Ascending aorta (tissue), 2 donors: ENCODE measurements at places on chromosomes 3 and 15. TPM values are rescaled to one million over a fixed set of nuclear protein-coding genes. Genes with fewer than 3 reads are reported as not detected.

Gene P2RY12
- total RNA-seq, result not detected

Gene GP5
- 0.11 TPM for total RNA-seq

Gene DISP2
- total RNA-seq, result 0.32 TPM

Gene TMEM207
- not detected for total RNA-seq

Gene PLSCR5
- total RNA-seq, result not detected

Gene ZPLD1
- total RNA-seq, result not detected

Gene DIPK2A
- total RNA-seq, result 318 TPM

Gene CADM2
- total RNA-seq, result 23.0 TPM

Gene LMAN1L
- total RNA-seq, result not detected

Gene ZNF860
- total RNA-seq, result 0.43 TPM

Gene GOLGA6B
- not detected for total RNA-seq

Gene NR2E3
- not detected for total RNA-seq

Gene CHST14
- total RNA-seq, result 22.0 TPM

Gene TMCO5A
- not detected for total RNA-seq

Gene PCSK6
- total RNA-seq, result 3.9 TPM

Gene EPHB1
- 0.53 TPM for total RNA-seq

Gene TM4SF18
- 6.2 TPM for total RNA-seq

Gene GOLGA6L25
- total RNA-seq, result not detected

Gene CCR2
- total RNA-seq, result 0.11 TPM

Gene NAALADL2
- total RNA-seq, result 5.9 TPM

Gene IGF1R
- total RNA-seq, result 151 TPM

Gene STRIT1
- not detected for total RNA-seq

Gene TEX55
- not detected for total RNA-seq

Gene KIF23
- total RNA-seq, result 1.8 TPM

Gene SERINC4
- total RNA-seq, result not detected

Gene SERF2
- total RNA-seq, result 733 TPM

Gene PP2D1
- not detected for total RNA-seq

Gene ALPK3
- 38.0 TPM for total RNA-seq

Gene RBP2
- total RNA-seq, result not detected

Gene SLC6A6
- total RNA-seq, result 78.1 TPM

Gene MNS1
- 0.43 TPM for total RNA-seq

Gene CFAP100
- not detected for total RNA-seq

Gene CX3CR1
- not detected for total RNA-seq

Gene RASGRF1
- total RNA-seq, result not detected

Gene ARGFX
- total RNA-seq, result not detected

Gene STRA6
- not detected for total RNA-seq

Gene MYZAP
- total RNA-seq, result 7.6 TPM

Gene SLC22A14
- total RNA-seq, result not detected

Gene RABL3
- 3.0 TPM for total RNA-seq

Gene NMD3
- 34.1 TPM for total RNA-seq
